ENCODE measurements at places on chromosomes 16 and 17. TPM values are rescaled to one million over a fixed set of nuclear protein-coding genes. Genes with fewer than 3 reads are reported as not detected.
A peak's percentile ranks its signal among the peaks of the same experiment; 100 is the strongest.

The ST6GALNAC2 gene
- 0.71 TPM for total RNA-seq

DNA sequence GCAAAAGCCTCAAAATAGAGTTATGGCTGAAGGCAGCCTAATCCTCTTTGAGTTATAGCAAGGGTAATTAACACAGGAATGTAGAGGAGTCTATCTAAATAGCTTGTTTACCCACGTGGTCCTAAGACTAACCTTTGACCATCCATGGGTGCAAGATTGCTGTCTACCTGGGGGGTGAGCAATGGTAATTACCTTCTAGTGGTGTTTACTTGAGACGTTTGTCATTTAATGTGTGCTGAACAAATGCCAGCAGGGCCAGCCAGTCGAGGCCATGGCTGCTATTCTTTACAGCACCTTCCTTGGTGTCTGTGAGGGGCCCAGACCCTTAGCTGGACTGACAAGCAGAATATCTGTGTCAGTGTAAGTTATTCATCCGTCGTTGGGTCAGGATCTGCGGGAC, 13.9 kb upstream of the PRPSAP1 start:
- DNase-seq, result no peak

DNA sequence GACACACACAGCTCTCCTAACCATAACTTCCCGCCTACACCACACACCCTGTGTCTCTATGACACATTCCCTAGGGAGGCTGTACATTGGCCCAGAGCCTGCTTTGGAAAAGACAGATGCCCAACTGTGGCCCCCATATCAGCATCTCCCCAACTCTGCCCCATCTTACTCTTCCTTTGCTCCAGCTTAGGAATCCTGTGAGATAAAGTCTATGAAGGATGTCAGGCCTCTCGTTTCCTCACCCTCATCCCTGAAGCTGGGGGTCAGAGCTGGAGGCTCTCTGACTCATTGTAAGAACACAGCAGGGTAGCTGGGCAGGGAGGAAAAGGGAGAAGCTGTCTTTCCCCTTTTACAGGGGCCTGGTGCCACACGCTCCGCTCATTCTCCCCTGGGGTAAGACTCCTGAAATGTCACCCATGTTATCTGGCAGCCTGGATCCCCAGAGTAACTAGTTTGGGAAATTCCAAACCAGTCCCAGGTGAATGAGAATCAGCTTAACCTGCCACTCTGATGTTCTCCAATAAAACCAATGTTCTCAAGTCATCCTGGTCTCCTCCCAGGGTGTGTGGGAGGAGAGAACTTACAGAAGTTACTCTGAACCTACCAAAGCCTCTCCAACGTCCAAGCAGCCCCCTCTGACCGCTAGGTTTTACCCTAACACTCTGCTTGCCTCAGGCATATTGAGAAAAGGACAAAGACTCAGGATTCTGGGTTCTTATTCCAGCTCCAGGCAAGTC, 2.8 kb downstream of the RAPGEFL1 start:
- DNase-seq, result peak; percentile 44

GRCh38 chr17:41844971-41845370, 7.3 kb downstream of the KLHL10 start:
- DNase-seq, result no peak

The CES4A gene
- 1.3 TPM for total RNA-seq

DNA sequence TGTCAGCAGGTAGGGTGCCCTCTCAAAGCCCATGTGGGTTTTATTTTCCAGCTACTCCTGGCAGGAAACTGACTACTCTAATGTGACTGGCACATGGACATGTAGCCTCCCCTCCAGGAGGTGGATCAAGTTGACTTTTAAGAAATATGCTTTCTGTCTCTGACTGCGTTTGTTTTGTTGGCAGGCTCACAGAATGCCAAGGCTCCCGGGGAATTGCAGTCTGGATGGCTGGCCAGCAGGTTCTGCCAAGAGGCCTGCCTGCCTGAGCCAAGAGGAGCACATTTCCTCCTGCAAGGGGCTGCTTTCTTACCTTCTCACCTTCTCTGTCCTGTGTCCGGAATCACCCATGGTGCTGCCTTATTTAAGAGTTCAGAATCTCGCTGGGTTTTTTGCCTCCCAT, 217.3 kb upstream of the ERCC4 start:
- DNase-seq, result no peak

DNA sequence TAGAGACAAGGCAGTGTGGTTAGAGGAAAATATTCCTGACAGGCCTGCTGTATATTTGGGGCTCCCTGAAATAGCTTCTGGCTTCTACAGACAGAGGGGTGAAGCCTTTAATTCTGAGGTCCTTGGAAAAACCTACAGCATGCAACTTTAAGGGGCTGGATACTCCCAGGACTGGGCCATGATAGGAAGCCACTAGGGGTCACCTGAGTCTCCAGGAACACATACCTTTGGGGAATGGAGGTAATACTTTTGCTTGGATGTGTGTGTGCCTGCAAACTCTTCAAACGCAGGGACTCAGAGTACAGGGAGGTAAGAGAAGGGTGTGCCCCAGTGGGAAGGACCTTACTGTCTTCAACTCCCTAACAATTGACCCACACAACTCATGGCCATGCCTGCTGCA, 4.1 kb downstream of the ASIC2 start:
- no peak for DNase-seq

DNA sequence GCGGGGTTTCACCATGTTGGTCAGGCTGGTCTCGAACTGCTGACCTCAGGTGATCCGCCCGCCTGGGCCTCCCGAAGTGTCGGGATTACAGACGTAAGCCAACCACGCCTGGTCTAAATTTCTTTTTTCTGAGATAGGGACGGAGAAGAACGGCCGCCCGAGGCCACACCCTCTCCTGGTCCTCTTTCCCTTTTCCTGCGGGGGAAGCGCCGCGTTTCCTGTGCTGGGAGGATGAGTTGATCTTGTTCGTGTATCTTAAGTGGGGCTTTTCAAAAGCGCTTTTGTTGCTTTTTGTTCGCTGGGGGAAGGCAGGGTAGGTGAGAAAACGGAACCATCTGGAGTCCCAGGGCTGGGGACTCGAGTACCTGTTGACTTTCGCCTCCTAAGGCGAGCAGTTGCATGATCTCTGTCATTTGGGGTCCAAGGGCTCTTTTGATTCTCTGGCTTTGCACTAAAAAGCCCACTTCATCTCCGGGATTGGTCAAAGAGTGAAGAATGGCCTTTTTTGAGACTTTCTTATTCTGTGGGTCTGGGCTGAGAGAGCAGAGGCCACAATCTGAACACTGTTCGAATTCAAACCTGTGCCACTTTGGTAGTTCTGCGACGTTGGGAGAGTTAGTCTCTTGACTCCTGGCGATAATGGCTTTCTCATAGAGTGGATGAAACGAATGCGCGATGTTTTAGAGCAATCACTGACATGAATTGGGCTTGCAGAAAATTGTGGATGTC, 1.3 kb downstream of the FUS start:
- peak; percentile 43 for DNase-seq

The SP2 gene
- total RNA-seq, result 10.7 TPM

DNA sequence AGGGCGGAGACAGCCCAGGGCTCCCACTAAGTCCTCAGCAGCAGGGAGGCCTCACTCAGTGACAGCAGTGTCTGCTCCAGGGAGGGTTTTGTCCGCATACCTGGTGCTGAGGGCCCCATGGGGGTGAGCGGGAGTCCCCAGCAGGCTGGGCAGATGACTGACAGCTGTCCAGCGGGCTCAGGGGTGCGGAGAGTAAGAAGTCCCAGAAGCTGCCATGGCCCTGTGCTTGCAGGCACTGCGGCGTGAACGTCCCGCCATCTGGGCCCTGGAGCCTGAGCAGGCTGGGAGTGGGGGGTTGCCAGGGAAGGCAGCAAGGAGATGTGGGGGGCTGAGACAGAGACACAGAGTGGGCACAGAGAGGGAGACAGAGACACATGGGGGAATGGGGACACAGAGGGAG, 20.1 kb downstream of the CACNA1G start:
- DNase-seq, result no peak

DNA sequence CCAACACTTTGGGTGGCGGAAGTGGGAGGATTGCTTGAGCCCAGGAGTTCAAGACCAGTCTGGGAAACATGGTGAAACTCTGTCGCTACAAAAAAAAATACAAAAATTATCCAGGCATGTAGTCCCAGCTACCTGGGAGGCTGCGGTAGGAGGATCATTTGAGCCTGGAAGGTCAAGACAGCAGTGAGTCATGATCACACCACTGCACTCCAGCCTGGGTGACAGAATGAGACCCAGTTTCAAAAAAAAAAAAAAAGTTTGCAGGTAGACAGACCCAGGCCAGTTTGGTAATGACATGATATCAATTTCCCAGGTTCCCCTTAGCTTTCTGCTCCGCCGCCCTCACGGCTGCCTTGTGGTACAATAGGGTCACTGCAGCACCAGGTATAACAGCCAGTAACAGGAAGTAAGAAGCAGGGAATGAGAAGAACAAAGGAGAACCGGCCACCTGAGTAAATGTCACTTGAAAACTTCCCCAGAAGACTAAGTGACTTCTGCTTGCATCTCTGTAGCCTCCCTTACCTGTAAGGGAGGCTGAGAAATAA, 201.2 kb upstream of the HSBP1 start:
- DNase-seq, result no peak

The CCL17 gene
- not detected for total RNA-seq

GRCh38 chr17:19996502-19996901, 12.7 kb upstream of the SPECC1 start:
- DNase-seq, result no peak

GRCh38 chr17:17091856-17092756, 49.8 kb downstream of the MPRIP start:
- DNase-seq, result no peak

DNA sequence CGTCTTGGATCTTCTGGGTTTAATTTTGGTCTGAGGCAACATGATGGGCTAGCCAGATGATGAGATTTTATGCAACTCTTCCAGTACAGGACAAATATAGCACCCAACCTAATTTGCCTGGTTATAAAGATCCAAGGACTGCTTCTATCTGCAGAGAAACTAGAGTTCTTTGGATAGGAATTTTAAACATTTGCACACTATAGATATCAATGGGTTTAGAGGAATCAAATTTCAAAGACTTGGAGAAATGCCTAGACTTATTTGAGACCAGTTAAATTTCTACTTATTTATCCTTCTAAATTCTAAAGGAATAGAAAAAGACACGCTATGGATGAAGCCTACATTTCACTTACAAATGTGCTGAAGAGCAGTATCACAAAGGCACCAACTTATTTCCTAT, 12.6 kb downstream of the PMFBP1 start:
- no peak for DNase-seq

GRCh38 chr17:42849451-42850181, 1.4 kb upstream of the AOC3 start:
- DNase-seq, result no peak

- no peak for DNase-seq
Observed at GRCh38 chr17:15453782-15454181, 13.6 kb downstream of the CDRT4 start.

The GPRC5C gene
- not detected for total RNA-seq
